Chondrocyte (in vitro differentiated cells): ENCODE measurements at places on chromosomes 5 and 9.
A peak's percentile ranks its signal among the peaks of the same experiment; 100 is the strongest.

GRCh38 chr5:43833961-43834360 lies 231.0 kb downstream of the NNT start:
- DNase-seq, result no peak

DNA sequence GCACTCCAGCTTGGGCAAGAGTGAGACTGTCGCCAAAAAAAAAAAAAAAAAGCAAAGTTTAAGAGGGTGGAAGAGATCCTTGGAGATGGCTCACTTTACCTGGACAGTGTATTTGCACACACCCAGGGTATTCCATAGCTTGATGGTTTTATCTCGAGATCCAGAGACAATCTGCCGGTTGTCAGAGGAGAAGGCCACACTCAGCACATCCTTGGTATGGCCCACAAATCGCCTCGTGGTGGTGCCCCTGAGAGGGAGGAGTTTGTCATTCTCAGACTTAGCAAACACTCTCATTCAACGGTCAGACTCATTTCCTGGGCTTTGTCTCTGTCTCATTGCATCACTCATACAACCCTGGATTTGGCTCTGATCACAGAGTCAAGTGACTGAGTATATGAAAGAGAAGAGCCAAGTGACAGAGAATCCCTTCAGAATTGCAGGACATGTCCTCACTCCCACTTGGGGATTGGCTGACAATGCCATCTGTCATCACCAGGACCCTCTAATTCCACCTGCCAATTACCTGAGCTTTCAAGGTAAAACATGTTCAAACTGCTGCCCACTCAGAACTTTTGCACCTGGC lies 2.2 kb downstream of the RACK1 start:
- no peak for DNase-seq

DNA sequence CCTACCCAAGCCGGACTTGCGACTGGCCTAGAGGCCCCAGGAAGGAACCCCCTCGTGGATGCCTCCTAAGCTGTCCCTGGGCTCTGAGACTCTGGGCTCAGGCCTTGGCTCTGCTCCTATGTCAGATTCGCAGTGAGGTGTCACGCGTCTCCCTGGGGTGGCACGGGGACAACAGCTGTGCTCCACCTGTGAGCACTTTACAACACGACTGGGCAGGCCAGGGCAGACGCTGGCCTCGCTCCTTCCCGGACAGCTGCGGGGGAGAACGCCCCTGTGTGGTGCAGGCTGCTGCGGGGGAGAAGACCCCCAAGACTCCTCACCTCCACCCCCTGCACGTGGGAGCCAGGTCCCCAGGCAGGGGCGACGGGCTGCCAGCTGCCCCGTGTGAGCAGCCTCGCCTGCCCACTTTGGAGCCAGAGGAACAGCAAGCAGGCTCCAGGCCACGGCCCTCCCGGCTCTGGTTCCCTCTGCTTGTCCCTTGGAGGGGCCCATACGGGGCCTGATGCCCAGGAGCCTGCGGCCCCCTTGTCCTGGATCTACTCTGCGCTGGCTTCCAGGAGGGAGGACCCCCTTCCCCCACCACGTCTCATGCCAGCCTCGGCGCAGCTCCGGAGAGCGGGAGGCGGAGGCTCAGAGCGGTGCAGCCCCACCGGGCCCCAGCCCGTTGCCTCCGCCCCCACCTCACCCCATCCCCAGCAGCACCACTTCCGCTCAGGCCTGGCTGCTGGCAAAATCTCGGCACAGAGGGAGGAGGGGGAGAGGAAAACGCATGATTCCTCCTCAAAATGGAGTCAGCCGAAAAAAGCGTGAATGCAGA lies 36.0 kb downstream of the SARDH start:
- DNase-seq, result peak; percentile 85

GRCh38 chr9:1207686-1208085 lies 157.5 kb downstream of the DMRT2 start:
- DNase-seq, result no peak
